Hypothalamus (tissue), 51 donors: ENCODE measurements at places on chromosomes 7 and 10.

DNA sequence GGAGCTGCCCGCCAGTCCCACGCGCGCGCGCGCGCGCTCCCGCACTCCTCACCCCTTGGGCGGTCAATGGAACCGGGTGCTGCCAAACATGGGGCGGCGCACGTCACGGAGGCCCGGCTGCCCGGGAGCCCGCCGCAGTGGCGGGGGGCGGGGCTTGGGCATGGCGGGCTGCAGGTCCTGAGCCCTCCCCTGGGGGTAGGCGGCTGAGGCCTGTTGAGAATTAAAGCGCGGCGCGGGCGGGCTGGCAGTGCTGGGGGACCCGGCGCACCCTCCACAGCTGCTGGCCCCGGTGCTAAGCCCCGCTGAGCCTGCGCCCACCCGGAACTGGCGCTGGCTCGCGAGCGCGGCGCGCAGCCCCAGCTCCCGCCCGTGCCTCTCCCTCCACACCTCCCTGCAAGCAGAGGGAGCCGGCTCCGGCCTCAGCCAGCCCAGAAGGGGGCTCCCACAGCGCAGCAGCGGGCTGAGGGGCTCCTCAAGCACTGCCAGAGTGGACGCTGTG, 634.2 kb downstream of the ANKRD7 start:
- DNase-seq = no peak

GRCh38 chr10:10886861-10887531, 130.7 kb upstream of the CELF2 start:
- no peak for DNase-seq

DNA sequence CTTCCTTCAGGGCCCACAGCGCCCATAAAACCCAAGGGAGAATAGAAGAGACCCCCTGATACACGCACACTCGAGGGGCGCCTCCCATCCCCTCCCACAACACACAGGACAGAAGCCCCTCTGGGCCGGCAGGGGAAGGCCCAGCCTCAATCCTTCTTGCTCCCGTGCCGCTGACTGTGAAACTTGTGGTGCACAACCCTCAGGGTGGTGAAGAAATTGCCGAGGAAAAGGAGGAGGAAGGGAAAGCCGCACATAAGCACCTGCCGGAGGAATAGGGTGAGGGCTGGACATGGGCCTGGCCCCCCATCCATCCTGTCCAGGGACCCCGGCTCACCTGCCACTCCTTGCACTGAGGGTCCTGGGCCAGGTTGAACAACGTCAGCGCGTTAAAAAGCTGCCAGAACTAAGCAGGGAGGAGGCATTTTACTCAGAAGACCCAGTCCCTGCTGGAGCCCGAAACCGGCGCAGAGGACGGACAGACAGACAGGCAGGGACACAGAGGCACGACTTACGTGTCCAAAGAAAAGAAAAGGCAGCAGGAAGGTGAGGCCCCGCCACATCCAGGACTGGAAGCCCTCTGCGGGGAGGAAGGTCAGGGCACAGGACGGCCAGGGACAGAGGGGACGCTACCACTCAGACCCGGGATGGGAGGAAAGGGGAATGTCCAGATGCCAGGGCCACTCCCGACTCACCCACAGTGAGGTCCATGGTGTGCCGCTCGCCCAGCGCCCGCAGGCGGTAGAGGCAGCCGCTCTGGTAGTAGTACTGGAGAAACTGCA, 7.2 kb downstream of the TMEM120A start:
- DNase-seq = no peak

- no peak for DNase-seq
These were observed 32.9 kb upstream of the ANKRD2 start for GRCh38 chr10:97539523-97540200.

GRCh38 chr10:116663342-116663741, 42.6 kb downstream of the PNLIPRP2 start:
- DNase-seq = no peak

DNA sequence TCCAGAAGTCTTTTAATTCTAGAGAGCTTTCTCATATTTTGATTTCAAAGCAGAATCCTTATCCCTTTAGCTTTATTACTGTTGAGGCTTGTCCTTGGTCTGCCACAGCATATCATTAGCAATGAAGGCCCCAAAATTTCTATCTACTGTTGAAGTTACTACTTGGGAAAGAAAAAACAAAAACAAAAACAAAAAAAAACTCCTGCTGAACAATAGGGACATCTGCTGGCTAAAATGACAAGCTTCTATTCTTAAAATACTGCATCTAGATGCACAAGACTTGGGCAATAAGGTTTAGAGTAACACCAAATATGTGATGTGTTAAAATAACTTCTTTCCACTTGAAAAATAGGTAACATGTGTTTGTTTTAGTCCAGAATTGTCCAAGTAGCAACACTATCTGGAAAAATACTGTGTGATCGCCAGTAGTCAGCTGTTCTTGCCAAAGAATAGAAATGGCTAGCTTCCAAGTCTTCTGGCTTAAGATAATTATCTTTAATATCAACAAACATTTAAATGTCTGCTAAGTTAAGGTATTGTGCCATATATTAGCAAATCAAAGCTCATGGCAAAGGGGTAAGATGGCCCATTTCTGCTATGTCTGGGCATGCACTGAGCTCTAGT, 3.8 kb upstream of the DMTF1 start:
- DNase-seq = no peak

DNA sequence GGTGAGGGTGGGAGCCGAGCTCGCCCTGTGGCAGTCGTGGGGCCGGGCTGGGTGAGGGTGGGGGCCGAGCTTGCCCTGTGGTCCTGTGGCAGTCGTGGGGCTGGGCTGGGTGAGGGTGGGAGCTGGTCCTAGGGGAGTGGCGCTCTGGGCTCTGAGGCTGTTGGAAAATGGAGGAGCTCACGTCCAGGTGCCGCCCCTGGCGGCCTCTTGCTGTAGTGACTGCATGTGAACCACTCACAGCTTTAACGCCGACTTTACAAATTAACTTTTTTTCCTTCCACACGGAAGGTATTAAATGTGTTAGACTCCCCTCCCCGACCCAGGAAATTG, 312.6 kb downstream of the WDR37 start:
- no peak for DNase-seq

- DNase-seq = no peak
These were observed 74.5 kb upstream of the VKORC1L1 start for GRCh38 chr7:65798111-65799075.

DNA sequence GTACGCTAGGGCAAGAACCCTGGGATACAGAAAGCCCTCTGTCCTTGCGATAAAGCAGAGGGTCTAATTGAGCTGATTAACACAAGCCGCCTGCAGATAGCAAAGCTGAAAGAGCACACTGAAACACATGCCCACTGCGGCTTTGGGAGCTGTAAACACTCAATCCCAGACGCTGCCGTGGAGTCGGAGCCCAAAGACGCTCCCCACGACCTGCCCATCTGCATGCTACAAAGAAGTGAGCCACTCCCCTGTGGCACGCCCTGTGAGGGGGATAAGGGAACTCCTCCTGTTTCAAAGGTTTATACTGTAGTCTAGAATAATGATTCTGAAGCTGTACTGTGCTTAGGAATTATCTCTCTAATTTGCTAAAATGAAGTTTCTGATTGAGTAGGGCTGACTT, 985.6 kb upstream of the GHITM start:
- no peak for DNase-seq

DNA sequence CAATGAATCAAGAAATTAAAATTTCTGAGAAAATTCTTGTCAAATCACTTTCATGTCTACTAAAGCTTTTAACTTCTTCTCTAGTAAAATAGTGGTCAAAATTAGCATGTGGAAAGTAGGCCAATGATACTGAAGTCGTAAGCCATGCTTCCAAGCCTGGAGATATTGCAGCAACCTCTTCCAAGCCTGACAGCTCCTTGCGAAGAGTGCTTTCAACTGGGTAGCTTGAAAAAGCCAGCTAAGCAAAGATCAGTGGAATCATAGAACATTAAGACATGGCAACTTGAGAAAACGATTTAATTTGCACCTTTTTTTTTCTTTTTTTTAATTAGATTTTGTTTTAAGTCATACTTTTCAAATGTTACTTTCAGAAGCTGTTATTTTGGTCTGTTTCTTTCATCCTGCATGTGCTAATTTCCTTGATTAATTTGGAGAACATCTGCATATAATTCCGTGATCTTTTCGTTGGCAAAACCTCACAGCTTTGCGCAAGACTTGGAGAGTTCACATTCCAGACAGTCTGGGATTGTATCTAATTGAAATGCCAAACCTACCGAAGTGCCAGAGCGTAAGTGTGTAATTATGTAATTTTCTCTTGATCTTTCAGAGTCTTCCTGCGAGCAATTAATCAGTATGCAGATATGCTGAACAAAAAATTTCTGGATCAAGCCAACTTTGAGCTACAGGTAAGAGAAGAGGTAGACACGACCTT, 142.2 kb upstream of the INSYN2A start:
- DNase-seq = no peak

DNA sequence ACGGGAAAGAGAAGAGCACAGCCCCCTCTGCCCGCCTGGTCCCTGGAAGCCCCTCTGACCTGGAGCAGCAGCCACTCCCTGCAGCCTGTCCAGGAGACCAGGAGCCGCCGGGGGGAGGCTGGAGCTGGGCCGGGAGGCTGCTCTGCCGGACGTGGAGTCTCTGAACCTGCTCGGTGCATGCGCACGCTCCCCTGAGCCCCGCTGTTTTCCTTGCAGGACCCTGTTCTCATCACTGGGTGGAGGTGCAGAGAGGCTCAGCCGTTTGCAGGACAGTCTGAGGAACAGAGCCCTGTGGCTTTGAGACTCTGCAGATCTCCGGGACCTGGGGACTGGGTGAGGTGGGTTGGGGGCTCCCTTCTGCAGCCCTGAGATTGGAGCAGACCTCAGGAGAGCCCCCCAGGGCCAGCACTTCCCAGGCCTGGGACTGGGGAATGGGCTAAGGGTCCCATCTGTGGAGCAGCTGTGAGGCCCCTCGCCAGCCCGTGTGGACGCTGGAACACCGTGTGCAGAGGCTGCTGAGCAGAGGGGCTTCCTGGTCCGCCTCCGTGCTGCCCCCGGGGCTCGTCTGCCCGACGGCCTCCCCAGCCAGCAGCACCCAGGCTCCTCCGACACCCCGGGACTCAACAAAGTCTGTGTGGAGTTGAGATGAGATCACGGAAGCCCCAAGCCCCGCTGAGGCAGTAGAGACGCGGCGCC, 48.5 kb upstream of the ADGRA1 start:
- no peak for DNase-seq
